ENCODE measurements at places on chromosomes 5 and 9.

- no peak for DNase-seq
Observed at GRCh38 chr5:56429110-56429561, 196.0 kb upstream of the ANKRD55 start.

DNA sequence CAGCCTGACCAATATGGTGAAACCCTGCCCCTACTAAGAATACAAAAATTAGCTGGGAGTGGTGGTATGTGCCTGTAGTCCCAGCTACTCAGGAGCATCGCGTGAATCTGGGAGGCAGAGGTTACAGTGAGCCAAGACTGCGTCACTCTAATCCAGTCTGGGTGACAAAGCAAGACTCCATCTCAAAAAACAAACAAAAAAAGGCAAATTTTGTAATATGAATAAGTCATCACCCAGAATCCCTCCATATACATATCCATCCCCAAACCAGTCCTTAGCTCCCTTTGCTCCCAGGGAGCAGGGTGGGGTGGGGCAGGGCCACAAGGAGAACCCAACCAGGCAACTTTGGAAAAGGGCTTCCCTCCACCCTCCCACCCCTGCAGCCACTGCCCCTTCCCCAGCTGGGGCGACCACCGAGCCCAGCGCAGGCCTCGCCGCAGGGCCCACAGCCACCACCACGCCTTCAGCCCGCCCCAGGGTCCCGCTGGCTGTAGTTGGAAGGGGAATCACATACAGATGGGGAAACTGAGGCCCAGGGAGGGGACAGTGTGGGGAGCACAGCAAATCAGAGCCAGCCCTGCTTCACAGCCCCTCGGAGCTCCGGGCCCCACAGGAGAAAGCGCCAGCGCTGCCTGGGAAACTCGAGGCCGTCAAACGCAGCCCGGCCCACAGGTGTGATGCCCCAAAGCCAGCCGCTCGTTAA, 7.8 kb downstream of the NOTCH1 start:
- no peak for DNase-seq

DNA sequence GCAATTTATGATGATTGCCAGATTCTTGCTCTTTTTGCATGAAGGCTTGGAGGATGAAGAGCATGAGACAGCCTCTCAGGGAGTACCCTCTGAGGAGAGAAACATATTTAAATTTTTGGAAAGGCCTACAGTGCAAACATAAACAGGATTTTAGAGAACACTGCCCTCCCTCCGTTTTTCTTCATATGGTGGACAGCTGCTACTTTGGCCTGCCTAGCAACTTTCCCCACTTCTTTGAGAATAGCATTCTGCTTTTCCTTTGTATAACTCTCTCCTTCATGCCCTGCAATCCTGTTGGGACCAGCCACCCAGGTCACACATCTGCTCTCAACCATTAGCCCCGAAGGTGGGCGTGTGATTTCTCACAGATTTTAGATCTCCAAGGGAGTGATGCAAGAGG, 20.5 kb upstream of the TXN start:
- DNase-seq = no peak

GRCh38 chr5:56358703-56359681, 125.9 kb upstream of the ANKRD55 start:
- no peak for DNase-seq

- DNase-seq = no peak
Observed at GRCh38 chr5:98902733-98903132, 26.1 kb downstream of the CHD1 start.

DNA sequence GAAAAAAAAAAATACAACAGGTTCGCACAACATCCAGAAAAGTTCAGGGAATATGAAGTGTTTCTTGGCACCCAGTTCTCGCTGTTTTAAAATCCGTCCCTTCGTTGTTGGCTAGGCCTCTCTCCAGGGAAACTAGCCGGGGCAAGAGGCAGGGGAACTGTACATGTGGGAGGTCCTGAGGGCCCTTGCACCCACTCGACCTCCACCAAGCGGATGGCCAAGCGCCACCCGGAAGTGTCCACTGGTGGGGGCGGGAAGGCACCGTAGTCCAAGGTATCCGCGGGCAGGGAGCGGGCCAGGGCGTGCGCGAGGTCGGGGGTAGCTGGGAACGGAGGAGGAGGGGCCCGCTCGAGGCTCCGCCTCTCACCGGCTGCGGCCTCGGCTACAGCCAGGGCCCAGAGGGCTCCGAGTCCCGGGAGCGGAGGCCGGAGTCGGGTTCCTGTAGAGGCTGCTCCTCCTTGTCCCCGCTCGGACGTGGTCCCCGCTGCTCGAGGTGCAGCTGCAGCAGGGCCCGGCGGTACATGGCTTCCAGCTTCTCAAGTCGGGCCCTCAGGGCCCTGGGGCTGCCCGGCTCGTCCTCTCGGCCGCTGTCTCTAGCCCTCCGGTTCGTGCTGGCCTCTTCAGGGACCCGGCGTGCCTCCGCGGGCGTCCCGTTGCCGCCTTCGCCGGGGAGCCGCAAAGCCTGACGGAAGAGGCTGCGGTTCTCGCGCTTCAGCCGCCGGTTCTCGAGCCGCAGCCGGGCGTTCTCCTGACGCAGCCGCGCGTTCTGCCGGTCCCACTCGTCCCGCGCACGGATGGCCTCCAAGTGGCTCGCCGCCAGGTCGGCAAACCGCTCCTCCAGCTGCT, 720 bp downstream of the TUSC1 start:
- no peak for DNase-seq

- DNase-seq = no peak
Observed at GRCh38 chr9:94656200-94656599, 16.9 kb upstream of the FBP1 start.

DNA sequence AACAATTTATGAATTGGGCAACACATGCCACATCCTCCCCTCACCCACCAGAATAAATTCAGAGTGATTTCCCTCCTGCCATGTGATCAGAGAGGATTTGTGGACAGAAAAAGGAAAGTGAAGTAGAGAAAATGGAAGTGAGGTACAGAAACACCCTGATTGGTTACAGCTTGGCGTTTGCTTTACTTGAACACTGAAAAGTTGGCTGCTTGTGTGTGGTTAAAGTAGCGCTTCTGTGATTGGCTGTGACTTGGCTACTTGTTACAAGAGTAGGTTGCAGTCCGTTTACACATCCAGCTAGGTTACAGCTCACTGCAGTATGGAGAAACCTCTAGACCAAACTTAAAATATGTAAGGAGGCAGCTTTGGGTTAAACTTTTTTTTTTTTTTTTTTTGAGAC, 205.2 kb upstream of the ZNF608 start:
- no peak for DNase-seq

GRCh38 chr5:150138551-150139265, 16.9 kb downstream of the PDGFRB start:
- DNase-seq = no peak

DNA sequence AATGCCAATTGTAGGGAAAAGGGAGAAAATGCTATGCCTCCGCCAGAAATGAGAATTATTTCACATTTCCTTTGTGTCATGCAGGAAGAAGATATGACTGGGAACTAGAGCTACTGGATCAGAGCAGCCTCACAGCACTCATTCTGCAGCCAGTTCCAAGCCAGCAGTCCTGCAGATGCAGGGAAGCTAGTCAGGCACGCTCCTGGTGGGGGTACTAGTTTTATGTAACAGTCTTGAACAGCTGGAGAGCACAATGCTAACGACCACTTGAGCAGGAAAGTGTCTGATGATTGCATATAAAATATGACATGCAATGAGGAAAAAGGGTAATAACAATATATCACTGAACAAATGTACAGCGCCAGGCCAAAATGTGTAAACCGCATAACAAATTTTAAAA, 21.7 kb downstream of the CDH10 start:
- DNase-seq = no peak

GRCh38 chr5:1522601-1523479, 920 bp downstream of the LPCAT1 start:
- no peak for DNase-seq

DNA sequence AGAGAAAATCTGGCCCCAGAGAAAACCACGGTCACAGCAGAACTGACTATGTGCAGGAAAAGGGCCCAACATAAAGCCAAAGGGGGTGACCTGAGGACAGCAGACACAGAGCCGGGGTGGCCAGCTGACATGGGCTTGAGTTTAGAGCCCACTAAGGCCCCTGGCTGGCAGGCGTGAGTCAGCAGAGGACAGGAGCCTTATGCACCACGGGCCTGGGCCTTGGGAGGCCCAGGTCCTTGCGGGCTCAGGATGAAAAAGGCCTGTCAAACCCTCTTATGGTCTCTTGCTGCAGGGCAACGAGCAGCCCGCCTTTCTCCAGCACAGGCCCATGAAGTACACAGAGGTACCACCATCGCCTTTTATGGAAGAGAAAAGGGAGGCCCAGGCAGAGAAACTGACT, 19.7 kb downstream of the STK10 start:
- DNase-seq = no peak

GRCh38 chr9:123686829-123687192, 243.1 kb downstream of the DENND1A start:
- DNase-seq = no peak

DNA sequence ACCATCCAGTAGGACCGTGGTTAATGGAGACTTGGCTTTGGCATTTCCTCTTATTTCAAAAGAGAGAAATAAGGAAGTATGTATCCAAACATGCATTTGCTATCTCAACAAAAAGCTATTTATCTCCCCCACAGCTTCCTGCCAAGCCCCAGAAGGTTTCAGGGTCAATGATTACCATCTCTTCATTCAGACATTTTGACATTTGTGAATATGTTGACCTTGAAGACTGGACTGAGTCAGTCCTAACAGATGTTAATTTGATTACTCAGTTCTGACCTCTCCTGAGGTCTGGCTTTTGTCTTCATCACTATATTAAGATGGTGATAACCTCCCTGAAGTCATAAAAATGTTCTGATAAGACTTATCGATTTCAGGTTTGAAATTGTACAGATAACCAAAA, 479.4 kb downstream of the AGTPBP1 start:
- no peak for DNase-seq

GRCh38 chr5:42943931-42944631, 96.0 kb downstream of the ANXA2R start:
- no peak for DNase-seq

DNA sequence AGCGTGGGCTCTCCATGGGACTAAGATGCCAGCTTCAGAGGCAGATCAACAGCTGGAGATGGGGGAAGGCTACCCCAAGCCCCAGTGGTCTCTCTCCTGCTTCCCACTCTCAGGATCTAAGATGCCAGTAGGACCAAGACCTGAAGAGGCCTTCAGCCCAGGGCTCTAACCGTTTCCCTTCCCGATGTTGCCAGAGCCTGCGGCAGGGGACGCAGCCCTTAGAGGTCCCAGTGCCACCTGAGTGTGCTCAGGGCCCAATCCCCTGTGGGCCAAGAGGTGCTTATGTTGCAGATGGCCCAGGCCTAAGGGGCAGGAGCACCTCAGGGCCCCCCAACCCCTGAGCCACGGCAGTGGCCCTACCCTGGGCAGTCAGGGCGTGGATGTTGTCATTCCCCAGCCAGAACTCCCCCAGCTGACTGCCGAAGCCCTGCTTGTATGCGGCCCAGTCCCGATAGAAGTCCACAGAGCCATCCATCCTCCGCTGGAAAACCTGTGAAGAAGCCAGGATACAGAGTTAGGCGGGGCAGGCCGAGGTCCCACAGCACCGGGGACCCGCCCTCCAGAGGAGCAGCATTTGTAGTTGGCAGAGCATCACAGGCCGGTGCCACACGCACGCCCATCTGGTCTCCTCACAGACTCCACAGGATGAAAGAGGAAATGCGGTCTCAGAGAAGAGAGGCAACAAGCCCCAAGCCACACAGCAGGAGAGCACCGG, 5.4 kb downstream of the FCN1 start:
- DNase-seq = no peak

GRCh38 chr5:178108966-178109365, 4.4 kb upstream of the N4BP3 start:
- no peak for DNase-seq

DNA sequence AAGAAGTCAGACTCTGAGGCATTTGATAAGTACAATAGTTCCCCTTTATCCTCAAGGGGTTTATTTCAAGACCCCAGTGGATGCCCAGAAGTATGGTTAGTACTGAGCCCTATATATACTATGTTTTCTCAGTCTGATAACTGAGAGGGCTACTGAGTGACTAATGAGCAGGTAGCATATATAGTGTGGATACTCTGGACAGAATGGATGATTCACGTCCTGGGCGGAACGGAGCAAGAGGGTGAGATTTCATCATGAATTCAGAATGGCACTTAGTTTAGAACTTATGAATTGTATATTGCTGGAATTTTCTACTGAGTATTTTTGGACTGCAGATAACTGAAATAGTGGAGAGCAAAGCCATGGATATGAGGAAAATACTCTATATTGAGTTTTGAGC, 457.6 kb downstream of the PLK2 start:
- DNase-seq = no peak

DNA sequence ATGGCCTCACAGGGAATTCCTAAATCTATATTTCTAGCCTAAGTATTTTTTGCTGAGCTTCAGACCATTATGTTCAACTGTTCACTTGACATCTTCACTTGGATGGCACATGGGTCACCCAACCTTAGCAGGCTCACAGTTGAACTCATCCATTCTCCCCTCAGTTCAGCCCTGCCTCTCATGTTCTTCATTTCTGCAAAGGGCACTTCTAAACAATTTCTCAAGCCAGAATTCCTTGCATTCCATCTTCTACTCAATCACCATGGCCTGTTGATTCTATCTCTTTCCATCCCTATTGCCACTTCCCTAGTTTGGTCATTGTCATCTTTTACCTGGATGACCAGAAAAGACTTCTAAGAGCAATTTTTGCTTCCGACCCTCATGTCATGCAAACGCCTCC, 7.3 kb upstream of the RGS3 start:
- no peak for DNase-seq

DNA sequence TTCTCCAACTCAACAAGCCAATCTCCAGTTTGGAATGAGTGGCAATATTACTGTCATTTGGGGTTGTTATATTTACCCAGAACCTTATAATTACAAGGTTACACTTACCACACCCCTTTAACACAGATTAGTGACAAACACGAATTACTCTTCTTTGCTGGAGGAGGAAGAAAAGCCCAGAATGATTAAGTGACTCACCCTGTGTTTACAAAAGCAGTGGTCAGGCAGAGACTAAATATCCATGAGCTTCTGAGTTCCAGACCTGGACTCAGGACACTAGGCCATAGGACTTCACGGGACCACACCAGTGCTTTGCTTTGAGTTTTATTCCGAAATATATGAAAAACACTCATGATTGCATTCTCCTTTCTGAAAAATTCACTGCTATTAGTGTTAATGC, 370.8 kb downstream of the TLE1 start:
- DNase-seq = no peak

GRCh38 chr5:177317959-177318377, 6.3 kb upstream of the MXD3 start:
- no peak for DNase-seq

DNA sequence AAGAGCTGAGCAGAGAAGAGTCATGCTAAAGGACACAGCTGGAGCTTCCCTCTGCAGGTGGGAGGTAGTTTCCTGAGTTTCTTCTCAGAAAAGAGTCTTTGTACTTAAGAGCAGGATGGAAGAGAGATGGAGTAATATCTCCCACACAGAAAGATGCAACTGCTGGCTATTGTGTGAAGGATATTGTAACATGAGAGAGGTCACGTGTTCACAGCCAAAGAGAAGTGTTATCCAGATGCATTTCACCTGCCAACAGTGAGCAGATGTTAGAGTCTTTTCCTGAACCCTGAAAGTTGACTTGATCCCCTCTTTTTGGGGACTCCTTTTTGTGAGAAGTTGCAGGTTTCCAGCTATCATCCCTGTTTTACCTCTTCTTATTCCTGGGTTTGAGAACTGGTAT, 14.0 kb upstream of the TRIO start:
- no peak for DNase-seq

- no peak for DNase-seq
Observed at GRCh38 chr9:81819155-81819554, 109.1 kb upstream of the SPATA31D4 start.
